ENCODE measurements at places on chromosomes 12 and 14. TPM values are rescaled to one million over a fixed set of nuclear protein-coding genes. Genes with fewer than 3 reads are reported as not detected.

TRIM9 gene
- total RNA-seq = 0.30 TPM

ESR2 gene
- not detected for total RNA-seq

OR8S1 gene
- not detected for total RNA-seq

CALM1 gene
- 914 TPM for total RNA-seq

KIF21A gene
- 13.0 TPM for total RNA-seq

NKX2-1 gene
- total RNA-seq = not detected

SLC39A5 gene
- total RNA-seq = not detected

PTHLH gene
- total RNA-seq = not detected

GRCh38 chr12:18521461-18521860 is 216.4 kb downstream of the PLCZ1 start:
- H3K4me1 ChIP-seq = no peaks in the 10 kb centered on the region
- H3K27ac ChIP-seq = no peak overlapping the region
- no peak for DNase-seq
- no peak overlapping the region for H3K4me3 ChIP-seq

DNA sequence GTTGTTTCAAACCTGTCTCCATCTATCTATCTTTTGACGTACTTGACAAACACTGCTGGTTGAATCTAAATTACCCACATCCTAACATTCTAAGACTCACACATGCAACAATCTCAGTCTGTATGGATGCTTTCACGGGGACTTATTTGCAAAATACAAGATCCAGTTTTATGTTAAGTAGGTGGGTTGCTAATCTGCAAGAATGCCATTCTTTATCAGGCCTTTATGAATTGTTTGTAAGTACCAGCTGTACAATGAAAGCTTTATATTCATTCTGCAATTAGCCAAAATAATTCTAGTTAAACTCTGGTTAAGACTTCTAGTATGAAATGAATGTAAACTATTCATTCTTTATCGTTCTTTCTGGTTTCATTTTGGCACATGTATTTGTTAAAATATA is 135.1 kb downstream of the NAV3 start:
- H3K4me3 ChIP-seq = no peak overlapping the region
- no peaks in the 10 kb centered on the region for H3K4me1 ChIP-seq
- H3K27me3 ChIP-seq = no peaks in the 10 kb centered on the region
- H3K36me3 ChIP-seq = no peaks in the 10 kb centered on the region

- peaks cover 3% of the 10 kb centered on the region for H3K36me3 ChIP-seq
- peak overlapping the region; percentile 79 for H3K4me3 ChIP-seq
- peaks cover 68% of the 10 kb centered on the region for H3K4me1 ChIP-seq
- no peak for DNase-seq
These were observed 10.0 kb downstream of the STAC3 start for GRCh38 chr12:57240926-57241401.

DNA sequence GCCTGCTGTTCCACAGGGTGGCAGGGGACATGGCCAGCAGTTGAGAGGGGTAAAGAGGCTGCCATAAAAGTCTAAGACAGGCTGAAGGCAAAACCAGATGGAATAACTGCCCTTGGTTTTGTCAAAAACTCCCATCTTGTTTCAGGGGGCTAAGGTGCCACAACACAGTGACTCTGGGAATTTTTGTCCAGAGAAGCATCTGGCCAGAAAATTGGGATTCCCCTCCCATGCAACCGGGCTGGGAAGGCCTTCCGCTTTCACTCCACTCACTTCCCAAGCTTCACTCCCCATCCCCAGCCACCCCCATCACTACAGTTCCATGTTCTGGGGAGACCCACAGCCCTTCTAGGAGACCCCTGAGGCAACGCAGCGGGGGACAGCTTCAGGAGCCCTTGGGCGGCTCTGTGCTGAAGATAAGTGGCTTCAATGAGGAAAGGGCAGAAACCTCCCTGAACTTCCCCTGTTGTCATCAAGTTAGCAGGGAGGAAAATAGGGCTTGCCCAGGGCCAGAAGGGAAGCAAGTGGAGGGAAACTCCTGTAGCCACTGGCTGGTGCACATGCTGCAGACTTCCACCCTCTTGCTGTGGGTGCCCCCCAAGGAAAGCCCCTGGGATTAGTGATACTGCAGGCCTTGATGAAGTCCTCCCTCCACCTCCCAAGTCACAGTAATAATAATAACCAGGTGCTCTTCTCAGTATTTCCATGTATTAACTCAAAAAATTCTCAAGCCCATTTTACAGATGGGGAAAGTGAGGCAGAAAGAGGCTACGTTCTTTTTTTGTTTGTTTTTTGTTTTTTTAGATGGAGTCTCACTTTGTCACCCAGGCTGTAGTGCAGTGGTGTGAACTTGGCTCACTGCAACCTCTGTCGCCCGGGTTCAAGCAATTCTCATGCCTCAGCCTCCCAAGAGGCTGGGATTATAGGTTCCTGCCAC is 6.0 kb downstream of the TMEM229B start:
- no peak overlapping the region for H3K27ac ChIP-seq
- DNase-seq = no peak
- H3K4me1 ChIP-seq = peaks cover 42% of the 10 kb centered on the region
- no peak overlapping the region for H3K4me3 ChIP-seq

- H3K36me3 ChIP-seq = no peaks in the 10 kb centered on the region
- H3K4me3 ChIP-seq = no peak overlapping the region
- no peak for DNase-seq
- H3K27ac ChIP-seq = no peak overlapping the region
- peaks cover 15% of the 10 kb centered on the region for H3K4me1 ChIP-seq
- H3K27me3 ChIP-seq = peaks cover 31% of the 10 kb centered on the region
These were observed 28.8 kb upstream of the MANSC4 start for GRCh38 chr12:27808841-27809240.

DNA sequence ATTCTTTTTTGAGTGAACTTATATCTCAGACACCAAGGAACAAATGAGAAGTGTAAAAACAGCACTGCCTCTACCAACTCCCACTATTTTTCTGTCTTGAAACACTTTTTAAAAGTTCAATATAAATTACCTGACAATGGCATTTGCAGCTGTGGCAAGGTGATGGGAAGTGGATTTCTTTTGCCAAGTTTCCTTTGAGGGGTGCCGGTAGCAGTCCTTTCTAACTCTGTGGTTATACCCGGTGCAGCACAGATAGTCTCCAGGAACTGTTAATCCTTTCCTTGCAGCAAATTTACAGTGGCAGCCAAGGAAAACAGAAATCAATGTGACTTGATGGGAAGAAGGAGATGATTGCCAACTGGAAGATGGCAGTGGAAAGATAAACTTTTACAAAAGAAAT is 243.7 kb downstream of the BCAT1 start:
- no peak for DNase-seq
- H3K27me3 ChIP-seq = no peaks in the 10 kb centered on the region
- H3K36me3 ChIP-seq = peaks cover 2% of the 10 kb centered on the region

DNA sequence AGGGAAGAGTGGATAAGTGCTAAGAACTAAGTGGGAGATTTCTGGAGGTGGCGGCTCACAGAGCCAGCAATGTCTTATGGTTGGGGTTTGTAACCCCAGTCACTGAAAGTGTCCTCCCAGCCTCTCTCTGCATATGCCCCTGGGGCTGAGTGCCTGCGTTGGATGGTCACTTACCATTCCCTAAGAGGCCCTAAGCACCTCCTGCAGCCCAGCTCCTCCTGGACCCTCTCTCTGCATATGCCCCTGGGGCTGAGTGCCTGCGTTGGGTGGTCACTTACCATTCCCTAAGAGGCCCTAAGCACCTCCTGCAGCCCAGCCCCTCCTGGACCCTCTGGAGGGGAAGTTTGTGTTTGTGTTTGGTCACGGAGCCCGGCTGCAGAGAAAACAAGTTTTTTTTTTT is 425.8 kb downstream of the TMEM121 start:
- no peak overlapping the region for H3K4me3 ChIP-seq
- H3K27me3 ChIP-seq = peaks cover 24% of the 10 kb centered on the region
- peaks cover 9% of the 10 kb centered on the region for H3K4me1 ChIP-seq
- no peak overlapping the region for H3K27ac ChIP-seq
- H3K36me3 ChIP-seq = no peaks in the 10 kb centered on the region

DNA sequence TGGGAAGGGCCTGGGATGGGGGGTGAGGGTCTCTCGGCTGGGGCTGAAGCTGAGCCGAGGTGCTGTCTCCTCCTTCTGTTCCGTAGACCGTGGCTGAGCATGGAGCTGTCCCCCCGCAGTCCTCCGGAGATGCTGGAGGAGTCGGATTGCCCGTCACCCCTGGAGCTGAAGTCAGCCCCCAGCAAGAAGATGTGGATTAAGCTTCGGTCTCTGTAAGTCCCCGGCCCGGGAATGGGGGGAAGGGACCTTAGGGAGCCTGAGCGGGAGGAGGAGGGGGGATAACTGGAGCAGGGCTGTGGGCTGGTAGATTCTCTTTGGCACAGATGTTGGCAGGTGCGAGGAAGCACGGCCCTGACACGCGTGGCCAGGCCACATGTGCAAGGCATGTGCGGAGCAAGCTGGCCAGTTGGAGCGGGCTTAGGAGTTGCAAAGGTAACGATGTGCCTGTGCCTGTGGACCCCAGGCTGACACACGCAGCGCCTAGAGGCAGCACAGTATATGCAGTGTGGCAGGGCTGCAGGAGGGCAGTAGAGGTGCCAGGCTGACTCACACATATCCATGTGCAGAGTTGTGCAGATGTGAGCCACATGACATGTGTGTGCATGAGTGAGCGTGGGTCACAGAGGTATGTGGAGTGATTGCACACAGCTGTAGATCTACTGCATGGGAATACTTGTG is 512 bp downstream of the PDE1B start:
- peaks cover 9% of the 10 kb centered on the region for H3K27me3 ChIP-seq
- no peak overlapping the region for H3K27ac ChIP-seq
- H3K4me3 ChIP-seq = peak overlapping the region; percentile 68
- DNase-seq = no peak
- peaks cover 20% of the 10 kb centered on the region for H3K4me1 ChIP-seq
